Tongue (tissue), 3 donors: ENCODE measurements at places on chromosomes 6 and 20.
A peak's percentile ranks its signal among the peaks of the same experiment; 100 is the strongest.

DNA sequence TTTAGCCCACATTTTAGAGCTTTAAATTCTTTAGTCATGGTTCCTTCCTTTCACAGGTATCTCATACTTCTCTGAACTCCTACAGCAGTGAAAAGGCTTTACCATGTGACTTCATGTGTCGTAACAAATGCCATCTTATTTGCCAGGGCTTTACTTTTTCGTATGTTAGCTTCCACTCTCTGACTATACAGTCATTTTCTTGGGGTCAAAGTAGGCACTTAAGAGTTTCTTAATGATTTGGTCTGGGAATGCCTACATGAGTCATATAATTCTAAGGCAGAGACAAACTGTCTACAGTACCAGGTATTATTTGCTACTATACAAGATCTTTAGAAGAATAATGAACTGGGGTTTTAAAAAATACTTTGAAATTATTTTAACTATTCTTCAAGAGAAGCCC is 15.0 kb downstream of the RAB23 start:
- DNase-seq, result no peak

DNA sequence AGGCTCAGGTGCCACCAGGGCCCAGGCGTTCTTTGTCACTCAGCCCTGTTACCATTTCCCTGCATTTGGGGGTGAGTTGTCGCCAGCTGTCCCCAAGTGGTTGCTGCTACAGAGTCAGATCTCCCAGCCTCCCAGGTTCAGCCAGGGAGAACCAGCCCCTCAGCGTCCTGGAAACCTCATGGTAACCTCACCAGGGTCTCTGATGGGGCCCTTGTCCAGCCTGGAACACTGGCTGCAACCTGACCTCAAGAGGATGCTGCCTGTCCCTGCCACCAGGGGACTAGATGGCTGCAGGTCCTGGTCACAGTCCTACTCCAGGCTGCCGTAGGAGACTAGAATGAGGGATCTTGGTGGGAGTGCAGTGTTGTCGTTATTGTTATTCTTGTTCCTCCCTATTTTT is 228.3 kb upstream of the PDE10A start:
- DNase-seq, result no peak

DNA sequence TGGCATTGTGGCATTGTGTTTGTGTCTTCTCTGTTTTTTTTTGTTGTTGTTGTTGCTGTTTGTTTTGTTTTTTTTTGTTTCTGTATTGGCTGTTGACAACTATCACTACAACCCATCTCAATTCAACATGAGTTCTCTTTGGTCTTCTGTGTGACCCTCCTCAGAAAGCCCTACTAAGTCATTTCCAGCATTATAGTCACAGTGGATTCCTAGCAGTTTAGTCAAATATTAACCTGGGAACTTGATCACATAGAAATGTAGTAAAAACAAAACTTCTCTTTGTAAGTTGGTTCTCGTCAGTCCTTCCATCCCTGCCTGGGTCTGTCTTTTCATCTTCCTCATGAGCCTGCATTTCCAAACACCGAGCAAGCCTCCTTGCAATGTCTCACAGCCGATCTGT is 16.8 kb downstream of the SLC17A2 start:
- no peak for DNase-seq

GRCh38 chr6:77015350-77015749 is 447.9 kb downstream of the HTR1B start:
- DNase-seq, result no peak

DNA sequence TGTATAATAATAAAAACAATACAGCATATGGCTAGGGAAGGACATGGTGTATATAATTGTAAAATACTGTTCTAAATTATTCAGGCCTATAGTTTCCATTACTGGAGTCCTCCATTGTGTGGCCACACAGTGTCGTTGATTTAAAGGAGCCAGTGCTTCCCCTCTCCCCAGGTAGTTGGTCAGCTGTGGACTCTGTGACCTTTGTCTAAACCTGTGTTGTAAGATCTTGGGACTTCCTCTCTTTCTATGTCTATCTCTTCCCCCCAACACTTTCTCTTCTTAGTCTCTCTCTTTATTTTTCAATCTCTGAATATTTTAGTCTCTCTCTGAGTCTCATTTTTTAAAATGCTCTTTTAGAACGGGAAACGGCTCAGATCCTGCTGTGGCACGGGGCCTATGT is 35.6 kb downstream of the BRPF3 start:
- no peak for DNase-seq

DNA sequence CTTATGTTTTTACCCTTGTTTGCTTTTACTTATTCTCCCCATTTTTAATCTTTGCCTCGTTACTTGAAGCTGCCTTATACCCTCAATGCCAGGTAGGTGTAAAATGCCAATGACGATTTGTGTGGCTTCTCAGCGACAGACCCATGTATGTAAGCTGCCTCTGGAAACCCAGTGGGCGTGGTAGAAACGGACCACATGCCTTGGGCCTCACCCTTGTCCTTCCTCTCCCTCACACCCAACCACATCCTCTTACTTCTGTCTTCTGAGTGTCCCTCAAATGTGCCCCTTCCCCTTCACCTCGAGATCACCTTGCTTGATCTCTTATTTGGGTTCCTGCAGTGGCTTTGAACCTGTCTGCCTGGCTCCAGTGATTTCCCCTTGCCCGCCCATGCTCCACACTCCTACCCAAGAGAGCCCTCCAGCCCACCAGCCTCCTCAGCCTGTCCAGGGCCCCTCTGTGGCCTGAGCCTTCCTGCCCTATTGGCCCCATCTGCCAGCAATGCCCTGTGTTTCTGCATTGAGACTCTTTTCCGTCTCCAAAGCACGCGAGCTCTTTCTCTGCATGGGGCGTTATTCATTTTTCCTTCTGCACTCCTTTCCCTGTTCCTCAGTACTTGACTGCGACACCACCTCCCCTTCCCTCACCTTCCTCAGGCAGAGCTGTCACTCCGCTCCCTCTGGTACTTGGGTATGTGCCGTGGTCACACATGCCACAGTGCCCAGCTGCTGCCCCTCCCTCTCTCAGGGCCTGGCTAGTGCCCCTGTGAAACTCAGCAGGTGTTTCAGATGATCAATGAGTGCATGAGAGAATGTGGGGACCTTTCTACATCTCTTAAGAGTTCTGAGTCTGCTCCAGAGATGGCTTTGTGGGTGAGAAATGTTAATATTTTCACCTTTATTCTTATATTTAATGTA is 115.4 kb downstream of the SLX4IP start:
- no peak for DNase-seq

GRCh38 chr6:53906103-53906502 is 111.3 kb downstream of the LRRC1 start:
- no peak for DNase-seq

DNA sequence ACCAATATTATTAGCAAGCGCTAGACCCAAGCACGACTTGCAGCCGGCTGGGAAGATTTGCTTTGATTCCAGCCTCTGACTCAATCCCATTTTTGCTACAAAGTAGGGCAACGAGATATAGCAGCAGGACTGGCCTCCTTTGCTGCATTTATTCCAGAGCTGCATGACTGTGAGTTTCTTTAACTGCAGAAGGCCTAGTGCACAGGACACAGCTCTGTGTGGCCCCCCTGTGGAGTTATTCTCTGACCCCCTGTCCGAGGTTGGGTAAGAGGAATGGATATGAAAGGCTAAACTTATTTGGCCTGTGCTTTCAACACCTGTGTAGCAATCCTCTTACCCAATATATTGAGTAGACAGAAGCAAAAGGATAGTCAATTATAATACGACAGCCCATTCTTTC is 133.3 kb upstream of the SPTLC3 start:
- no peak for DNase-seq

DNA sequence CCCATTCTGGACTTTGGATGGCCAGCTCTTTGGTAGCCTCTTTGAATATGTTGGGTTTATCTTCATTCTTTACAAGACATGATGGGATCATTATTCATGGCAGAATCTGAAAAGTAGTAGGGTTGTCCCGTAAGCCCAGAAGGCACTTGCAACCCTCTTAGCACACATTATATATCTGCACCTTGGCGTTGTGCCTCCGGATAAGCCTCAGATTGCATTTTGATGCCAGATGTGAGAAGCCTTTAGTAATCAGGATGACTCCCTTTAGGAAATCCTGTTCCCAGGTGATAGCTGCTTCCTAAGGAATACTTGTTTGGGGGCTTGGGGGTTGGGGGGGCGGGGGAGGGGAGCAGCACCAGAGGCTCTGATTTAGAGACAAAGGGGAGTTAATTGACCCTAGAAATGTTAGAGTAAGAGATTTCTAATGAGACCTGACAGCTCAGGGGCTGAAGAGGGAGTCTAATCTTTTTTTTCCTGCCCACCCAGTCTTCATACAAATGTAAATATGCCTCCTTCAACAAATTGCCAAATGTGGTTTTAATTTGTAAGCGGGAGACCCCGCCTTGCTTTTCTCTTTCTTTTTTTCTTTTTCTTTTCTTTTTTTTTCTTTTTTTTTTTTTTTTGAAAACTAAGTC is 55.1 kb downstream of the JAG1 start:
- DNase-seq, result no peak

DNA sequence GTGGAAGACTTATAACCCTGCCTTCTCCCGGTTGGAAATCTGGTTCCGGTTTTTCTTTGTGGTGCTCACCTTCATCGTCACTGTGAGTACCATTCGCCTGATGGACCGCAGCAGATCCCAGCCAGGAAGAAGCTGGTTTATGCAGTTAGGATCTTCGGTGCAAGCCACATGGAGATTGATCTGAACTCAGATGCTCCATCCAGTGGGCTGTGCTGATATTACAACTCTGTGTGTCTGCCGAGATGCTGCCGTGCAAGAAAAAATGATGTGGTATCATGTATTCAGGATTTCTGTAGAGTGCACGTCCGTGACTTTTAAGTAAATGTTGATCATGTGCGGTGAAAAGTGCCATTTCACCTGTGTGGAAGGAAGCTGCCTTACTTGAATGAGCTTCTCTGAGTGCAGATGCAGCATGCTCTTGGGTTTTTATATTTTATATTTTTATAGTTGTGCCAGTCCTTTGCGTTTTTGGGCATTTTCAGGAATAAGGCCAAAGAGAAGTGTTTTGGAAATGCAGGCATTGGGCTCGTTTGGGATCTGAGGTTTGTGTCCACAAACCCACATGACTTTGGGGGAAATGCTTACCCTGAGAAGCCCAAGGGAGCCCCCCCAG is 39.2 kb downstream of the DYNLT1 start:
- DNase-seq, result peak; percentile 86

GRCh38 chr6:151330130-151330696 is 61.1 kb downstream of the ZBTB2 start:
- DNase-seq, result peak; percentile 78

DNA sequence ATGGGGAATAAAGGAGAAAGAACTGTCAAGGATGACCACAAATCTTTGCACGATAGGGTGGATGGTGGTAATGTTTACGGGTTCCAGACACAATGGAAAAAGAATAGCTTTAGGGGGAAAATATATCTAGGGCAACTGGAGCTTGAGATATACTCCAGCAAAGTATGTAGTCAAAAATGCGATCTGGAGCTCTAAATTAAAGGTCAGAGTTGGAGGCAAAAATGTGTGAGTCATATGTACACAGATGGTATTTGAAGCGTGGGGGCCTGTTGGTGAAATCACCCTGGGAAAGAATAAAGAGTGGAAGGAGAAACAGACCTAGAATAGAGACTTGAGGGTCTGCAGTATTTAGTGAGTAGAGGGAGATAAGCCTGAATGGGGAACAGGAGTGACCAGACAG is 633.9 kb upstream of the CHD6 start:
- no peak for DNase-seq

GRCh38 chr6:144581812-144582537 is 296.8 kb downstream of the UTRN start:
- peak; percentile 28 for DNase-seq

DNA sequence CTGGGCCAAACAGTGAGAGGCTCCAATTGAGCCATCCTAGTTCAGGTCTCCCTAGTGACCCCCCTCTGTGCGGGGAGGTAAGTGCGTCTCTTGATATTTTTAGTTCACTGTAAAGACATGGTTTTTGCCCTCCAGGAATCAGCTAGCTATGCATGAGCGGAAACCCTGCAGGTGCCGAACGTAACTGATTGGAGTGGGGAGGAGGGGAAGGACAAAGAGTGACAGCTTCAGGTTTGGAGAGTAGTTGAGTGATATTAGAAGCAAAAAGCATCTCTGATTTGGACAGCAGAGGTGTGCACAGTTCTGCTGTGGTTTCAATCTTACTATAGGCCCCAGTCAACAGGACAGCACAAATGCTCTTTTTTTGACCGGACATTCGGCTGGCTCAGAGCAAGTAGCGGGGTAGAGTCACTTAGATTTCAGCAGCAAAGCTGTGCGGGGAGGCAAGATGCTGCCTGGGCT is 31.8 kb downstream of the TBC1D7 start:
- no peak for DNase-seq

- DNase-seq, result no peak
These were observed 96.9 kb downstream of the JPH2 start for GRCh38 chr20:44089987-44090674.

- peak; percentile 25 for DNase-seq
These were observed 149.4 kb upstream of the BMP2 start for GRCh38 chr20:6618051-6618450.

DNA sequence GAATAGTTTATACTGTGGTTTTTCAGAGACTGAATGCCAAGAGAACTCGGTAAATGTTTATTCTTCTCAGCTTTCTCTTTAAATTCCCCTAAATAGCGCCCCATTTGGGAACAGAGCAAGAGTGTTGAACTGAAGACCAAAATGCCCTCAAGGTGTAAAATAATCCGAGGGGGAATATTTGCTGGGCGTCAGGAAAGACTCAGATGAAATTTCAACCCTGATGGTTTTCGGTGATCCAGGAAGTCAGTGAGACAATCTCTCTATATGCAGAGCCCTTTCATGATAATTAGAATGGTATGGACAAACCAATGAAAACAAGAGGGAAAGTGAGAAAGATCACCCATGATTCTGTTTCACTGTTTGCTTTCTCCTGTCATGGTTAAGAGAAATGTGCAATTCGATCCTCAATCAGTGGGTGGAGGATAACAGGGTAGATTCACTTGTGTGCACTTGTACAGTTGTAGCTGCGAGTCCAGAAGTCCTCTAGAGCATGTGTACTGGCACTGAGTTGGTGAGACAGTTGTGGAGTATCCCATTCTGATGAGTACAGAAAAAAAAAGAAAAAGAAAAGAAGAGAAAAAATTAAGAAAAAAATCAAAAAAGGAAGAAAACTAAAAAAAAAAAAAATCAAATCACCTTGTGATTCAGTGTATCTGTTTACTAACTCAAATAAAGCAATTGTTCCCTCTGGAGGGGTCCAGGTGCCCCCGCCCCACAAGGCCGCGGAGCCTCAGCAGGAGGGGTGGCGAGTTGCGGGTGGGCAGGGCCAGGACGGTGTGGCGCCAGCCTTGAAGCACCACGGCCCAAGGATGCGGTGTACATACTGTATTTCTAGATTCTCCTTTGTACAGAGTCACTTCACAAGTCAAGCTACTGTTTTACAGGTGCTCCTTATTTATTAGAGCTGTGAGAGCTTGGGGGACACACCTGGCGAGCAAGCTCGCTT is 164.9 kb downstream of the SCML4 start:
- DNase-seq, result peak; percentile 60

- DNase-seq, result no peak
These were observed 41.0 kb downstream of the SLC9A8 start for GRCh38 chr20:49853640-49854039.

DNA sequence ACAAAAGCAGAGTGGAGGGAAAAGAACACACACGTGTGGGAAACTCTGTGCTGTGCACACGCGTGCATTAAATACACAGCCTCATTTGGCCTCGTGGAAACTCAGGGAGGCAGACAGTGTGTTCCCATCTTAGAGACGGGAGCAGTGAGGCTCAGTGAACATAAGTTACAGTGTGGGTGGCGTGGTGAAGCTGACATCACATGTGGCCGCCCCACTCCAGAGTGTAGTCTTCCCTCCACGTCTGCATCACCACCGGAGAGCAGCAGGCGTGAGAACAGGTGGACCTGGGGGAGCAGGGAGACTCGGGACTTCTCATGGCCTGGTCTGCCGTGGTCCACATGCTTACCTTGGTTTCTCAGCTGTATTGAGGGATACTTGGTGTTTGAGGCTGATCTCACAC is 51.7 kb downstream of the THBS2 start:
- DNase-seq, result no peak

- no peak for DNase-seq
These were observed 57.1 kb downstream of the UST start for GRCh38 chr6:148803979-148804378.
